ENCODE measurements at places on chromosomes 7 and 10. TPM values are rescaled to one million over a fixed set of nuclear protein-coding genes. Genes with fewer than 3 reads are reported as not detected.

The LRRC18 gene
- total RNA-seq: not detected

The RSPH10B gene
- total RNA-seq: under 0.01 TPM

The FAM25G gene
- total RNA-seq: not detected

The ZMIZ2 gene
- total RNA-seq: 34.1 TPM

The C7orf33 gene
- not detected for total RNA-seq

All from placental pericyte (primary cell).